Ureter (tissue), 1 donor: ENCODE measurements at places on chromosomes 4 and X. TPM values are rescaled to one million over a fixed set of nuclear protein-coding genes. Genes with fewer than 3 reads are reported as not detected.

Gene PSAPL1
- total RNA-seq: not detected

Gene EGF
- total RNA-seq: 0.23 TPM

Gene NR0B1
- not detected for total RNA-seq

Gene FANCB
- total RNA-seq: 1.8 TPM

Gene CSN1S1
- not detected for total RNA-seq

Gene PDZD11
- total RNA-seq: 40.4 TPM

Gene ABLIM2
- total RNA-seq: 8.5 TPM

Gene PIGA
- 25.5 TPM for total RNA-seq

Gene KCNE5
- total RNA-seq: 0.26 TPM

Gene GATA1
- not detected for total RNA-seq

Gene MID2
- 29.9 TPM for total RNA-seq

Gene DCAF16
- total RNA-seq: 51.7 TPM

Gene TSPAN7
- 47.0 TPM for total RNA-seq

Gene FGF16
- 0.39 TPM for total RNA-seq

Gene XK
- total RNA-seq: 4.9 TPM

Gene DGKQ
- total RNA-seq: 17.0 TPM

Gene CLNK
- 0.31 TPM for total RNA-seq

Gene ANXA10
- 36.3 TPM for total RNA-seq

Gene NDNF
- 26.3 TPM for total RNA-seq

Gene PHOX2B
- total RNA-seq: not detected
